ENCODE measurements at places on chromosomes 4 and X.
A peak's percentile ranks its signal among the peaks of the same experiment; 100 is the strongest.

DNA sequence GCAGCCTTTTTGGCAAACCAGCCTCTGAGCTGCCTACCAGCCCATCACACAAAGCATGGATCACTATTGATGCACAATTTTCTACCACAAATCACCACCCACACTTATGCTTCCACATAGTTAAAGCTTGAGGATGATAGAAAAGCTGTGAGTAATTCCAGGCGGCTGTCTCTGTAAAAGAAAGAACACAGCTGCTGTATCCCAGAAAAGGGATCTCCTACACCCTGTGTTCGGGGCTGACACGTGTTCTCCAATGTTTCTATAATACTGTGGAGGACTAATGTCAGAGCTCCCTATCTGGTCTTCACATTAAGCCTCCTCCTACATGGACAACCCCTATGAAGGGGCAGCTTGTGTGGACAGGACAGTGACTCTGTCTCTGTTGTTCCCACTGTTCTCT, 12.5 kb upstream of the BRS3 start:
- no peak for DNase-seq

GRCh38 chr4:185424905-185425646, 688 bp downstream of the UFSP2 start:
- no peak for DNase-seq

DNA sequence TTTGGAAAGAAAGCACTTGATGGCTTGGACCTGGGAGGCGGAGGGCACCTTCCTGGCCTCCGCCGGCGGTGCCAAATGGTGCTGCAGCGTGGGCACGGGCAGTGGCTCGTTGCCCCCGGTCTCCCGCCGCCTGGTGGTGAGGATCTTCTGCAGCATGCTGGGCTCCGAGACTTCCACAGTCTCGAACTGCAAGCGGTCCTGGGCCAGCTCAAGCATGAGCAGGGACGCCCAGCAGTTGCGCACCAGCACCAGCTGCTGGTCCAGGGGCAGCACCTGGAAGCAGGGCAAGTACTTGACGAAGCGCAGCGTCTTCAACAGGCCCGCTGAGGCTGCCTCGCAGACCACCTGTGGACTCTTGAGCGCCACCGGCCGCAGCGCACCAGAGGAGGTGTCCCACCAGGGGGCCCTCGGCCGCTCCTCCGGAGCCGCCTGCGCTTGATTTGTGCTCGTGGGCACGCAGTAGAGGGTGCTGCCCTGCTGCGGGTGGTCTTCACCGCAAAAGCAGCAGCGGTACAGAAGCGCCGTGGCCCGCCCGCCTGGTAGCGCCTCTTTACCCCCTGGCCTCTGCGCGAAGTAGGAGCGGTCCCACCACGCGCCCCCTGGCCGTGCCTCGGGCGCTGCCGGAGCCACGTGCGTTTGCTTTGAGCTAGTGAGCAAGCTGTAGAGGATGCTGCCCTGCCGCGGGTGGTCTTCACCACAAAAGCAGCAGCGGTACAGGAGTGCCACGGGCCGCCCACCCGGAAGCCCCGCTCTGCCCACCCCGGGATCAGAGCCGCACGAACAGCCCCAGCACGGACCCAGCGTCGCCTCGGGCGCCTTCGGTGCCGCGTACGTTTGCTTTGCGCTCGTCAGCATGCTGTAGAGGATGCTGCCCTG, 689 bp downstream of the NR0B1 start:
- peak; percentile 73 for DNase-seq

- DNase-seq = no peak
Measured at GRCh38 chr4:80462621-80463091, 127.1 kb downstream of the CFAP299 start.

DNA sequence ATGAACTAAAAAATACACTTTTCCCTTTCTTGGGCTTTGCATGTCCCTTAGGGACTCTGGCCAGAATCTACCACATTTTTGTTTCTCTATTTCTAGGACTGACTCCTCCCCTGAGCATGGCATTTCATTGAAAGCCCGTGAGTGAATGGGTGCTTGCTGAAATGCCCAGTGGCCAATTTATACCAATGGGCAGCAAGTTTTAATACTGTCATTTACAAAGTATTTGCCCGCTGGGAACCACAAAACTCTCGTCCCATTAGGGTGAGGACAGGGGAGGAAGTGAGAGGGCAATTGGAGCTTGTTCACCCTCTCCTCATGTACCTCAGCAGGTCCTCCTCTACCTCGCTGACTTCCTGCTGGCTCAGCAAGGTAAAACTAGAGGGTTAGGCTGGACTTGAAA, 1.1 kb downstream of the SRPX2 start:
- DNase-seq = no peak

- DNase-seq = no peak
Measured at GRCh38 chrX:38232079-38232686, 11.5 kb upstream of the SRPX start.

- peak; percentile 11 for DNase-seq
Measured at GRCh38 chrX:150362599-150363481, at the start of gene MAMLD1. MAMLD1 (plus strand) TSS chrX:150363317; CDS start chrX:150445517, 82,200 bp downstream.

GRCh38 chrX:115499112-115499805, 61.7 kb upstream of the PLS3 start:
- DNase-seq = no peak

Data from NCI-H1092 treated with DMSO at 0.1 percent for 48 hours (cell line).